ENCODE measurements at places on chromosomes 7 and 10.
A peak's percentile ranks its signal among the peaks of the same experiment; 100 is the strongest.

DNA sequence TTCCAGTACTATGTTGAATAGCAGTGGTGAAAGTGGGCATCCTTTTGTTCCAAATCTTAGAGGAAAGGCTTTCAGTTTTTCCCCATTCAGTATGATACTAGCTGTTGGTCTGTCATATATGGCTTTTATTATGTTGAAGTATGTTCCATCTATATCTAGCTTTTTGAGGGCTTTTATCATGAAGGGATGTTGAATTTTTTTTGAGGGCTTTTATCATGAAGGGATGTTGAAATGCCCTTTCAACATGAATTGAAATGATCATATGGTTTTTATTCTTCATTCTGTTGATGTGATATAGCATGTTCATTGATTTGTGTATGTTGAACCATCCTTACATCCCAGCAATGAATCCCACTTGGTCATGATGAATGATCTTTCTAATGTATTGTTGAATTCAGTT is 75.3 kb downstream of the KIF20B start:
- DNase-seq = no peak

- no peak for DNase-seq
These were observed 27.9 kb upstream of the UNC5B start for GRCh38 chr10:71184421-71184820.

- DNase-seq = no peak
These were observed 81.1 kb downstream of the CTTNBP2 start for GRCh38 chr7:117791877-117792780.

GRCh38 chr7:13153742-13154141 is 466.3 kb downstream of the ARL4A start:
- no peak for DNase-seq

- DNase-seq = peak; percentile 44
These were observed 4.9 kb upstream of the FOXL3 start for GRCh38 chr7:284762-285722.

DNA sequence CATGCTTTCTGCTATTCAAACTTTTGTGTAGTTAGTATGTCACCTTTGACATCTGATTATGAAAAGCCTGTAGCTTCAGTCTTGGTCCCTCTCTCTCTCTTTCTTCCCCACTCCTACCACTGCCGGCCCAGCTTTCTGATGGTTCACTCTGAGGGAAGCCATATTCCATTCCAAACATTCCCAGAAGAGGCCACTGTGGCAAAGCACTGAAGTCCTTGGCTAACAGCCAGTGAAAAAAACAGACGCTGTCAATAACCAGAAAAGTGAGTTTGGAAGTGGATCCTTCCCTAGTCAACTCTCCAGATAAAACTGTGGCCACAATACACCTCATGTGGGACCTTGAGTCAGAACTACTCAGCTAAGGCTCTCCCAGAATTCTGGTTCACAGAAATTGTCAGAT is 950.7 kb upstream of the PHF14 start:
- no peak for DNase-seq

- peak; percentile 79 for DNase-seq
These were observed 35.7 kb upstream of the EBLN1 start for GRCh38 chr10:22253580-22253882.

- DNase-seq = no peak
These were observed 60.2 kb downstream of the DNAJB9 start for GRCh38 chr7:108629651-108630400.

GRCh38 chr7:106566196-106566595 is 94.8 kb downstream of the CCDC71L start:
- DNase-seq = no peak

DNA sequence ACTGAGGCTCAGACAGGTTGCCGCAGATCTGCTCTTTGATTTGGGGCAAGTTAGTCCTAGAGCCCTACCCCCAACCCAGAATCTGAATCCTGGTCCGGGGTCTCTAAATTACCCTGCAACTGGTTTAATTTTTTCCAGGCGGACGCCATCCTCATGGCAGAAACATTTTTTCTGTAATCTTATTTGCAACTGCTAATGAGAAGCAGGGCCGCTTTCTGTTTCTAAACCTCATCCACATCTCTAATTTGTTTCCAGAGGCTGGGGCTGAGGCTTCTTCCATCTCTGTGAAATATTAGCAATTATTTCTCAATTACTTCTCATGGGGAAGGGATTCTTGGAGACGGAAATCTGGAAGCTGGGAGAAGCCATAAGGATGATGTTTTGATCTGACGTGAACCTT is 261.6 kb downstream of the RPS24 start:
- DNase-seq = no peak

- DNase-seq = no peak
These were observed 533.8 kb downstream of the GALNT17 start for GRCh38 chr7:71665716-71666115.

- no peak for DNase-seq
These were observed 258.5 kb upstream of the AOAH start for GRCh38 chr7:36982766-36983165.

- DNase-seq = no peak
These were observed 9.7 kb downstream of the ZMIZ1 start for GRCh38 chr10:79078367-79079053.

- no peak for DNase-seq
These were observed 76.5 kb upstream of the ADRB1 start for GRCh38 chr10:113967126-113967525.

Measured in upper lobe of right lung (tissue), 1 donor.